ENCODE measurements at places on chromosomes 3 and 15.

DNA sequence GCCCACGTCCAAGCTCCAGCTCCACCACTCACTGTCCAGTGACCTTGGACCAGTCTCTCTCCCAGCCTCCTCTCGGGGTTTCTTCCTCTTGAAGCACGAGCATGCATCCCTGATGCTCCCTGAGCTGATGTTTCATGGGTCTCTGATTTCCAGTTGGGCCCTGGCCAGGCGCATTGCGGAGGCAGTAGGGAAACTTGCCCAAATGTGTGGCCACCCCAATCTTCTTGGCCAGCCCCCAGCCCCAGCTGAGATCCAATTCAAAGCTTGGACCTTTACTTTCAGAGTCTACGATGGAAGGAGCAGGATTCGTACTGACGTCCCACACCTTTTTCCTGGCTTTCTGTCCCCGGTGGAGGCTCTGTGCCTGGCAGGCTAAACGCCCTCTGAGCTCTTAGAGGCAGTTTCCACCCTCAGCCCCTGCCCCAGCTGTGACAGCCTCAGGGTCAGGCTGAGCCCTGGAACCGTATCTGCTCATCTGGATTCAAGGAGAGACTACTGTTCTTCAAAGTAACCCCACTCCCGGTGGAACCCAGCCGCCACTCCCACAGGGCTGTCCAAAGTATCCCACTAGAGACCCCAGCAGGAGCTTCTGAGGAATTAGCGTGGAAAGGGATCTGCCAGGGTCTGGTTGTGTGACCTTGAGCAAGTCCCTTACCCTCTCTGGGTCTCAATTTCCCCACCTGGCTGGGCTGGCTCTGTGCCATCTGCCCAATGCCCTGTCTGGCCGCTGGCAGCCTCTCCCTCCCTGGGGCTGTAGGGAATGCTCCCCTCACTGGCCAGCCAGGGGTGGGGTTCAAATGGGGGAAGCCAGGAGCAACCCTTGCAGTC, 37.4 kb downstream of the CPN2 start:
- DNase-seq: peak; percentile 89

GRCh38 chr3:48318713-48319468, 14.6 kb downstream of the SPINK8 start:
- no peak for DNase-seq

DNA sequence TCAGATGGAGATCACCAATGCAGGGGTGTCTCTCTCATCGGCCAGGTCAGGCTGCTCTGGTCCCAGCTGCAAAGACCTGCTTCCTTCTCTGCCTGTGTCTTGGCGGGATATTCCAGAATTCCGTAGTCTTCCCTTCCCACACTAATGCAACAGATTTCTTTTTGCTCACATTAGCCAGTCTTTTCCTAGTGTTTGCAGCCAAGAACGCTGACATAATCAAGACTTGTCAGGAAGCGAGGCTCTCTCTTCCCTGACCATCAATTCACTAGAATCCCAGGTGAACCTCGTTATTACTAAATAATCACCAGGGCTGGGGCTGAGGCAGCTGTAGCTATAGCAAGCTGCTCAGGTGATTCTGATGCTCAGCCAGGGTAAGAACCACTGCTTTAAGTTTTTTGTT, 43.2 kb upstream of the ACKR4 start:
- DNase-seq: no peak

- DNase-seq: no peak
Measured at GRCh38 chr15:41286665-41287333, 45.6 kb downstream of the OIP5 start.

- DNase-seq: peak; percentile 71
Measured at GRCh38 chr15:100338971-100339444, 2.8 kb downstream of the ADAMTS17 start.

DNA sequence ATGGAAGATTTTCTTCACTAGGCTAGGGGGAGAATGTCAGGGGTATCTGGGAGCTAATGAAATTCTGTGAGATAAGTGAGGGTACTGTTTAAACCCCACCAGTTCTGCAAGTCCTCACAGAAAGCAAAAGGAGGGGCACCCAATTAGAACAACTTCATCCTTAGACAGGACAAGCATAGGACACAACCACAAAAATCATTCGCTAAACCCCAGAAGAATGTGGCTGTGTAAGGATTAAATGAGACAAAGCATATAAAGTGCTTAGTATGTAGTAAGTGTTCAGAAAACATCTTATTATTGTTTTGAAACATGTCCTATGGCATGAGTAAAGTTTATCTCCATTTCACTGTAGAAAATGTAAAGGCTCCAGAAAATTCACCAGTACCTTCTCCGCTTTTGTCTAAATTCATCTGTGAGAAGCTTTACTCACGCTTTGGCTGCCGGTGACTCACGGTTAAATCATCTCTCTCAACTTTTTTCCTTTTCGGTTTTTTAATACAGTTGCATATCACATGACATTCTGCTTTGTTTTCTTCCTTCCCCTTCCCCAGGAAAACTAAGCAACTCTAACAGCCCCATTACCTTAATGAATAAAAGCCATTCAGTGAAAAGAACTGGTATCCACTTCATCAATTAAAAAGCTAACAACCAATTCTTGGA, 1.7 kb downstream of the CLRN1 start:
- no peak for DNase-seq

DNA sequence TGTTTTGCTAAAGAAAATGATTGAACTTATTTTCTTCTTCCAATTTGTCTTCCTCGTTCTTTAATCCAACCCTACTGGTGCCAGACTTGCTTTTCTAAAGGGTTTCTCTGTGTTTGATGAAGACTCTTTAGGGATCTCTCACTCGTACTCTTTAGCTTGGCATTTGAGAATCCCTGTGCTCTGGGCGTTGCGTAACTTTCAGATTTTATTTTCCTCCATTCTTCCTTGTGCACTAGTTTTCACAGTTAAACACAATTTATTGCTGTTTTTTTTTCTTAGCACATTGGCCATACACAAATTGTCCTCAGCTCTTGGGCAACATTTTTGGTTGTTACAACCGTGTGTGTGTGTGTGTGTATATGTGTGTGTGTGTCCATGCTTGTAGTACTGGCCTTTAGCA, 95.8 kb upstream of the ADAMTSL3 start:
- DNase-seq: no peak

DNA sequence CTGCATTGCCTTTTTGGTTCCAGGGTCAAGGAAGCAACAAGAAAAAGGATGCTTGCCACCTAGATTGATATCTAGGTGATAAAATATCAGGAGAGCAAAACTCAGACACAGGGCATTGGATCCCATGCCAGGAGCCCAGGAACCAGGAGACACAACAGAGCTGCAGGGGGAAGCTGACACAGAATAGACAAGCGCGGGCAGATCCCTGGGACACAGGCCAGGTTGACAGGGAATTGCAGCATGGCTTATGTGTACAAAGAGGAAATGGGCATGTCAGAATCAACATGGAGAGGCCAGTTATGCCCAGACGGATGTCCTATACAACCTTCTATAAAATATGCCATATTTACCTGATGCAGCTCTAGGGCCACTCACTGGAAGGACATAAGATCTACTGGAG, 84.2 kb downstream of the SEMA6D start:
- DNase-seq: no peak

DNA sequence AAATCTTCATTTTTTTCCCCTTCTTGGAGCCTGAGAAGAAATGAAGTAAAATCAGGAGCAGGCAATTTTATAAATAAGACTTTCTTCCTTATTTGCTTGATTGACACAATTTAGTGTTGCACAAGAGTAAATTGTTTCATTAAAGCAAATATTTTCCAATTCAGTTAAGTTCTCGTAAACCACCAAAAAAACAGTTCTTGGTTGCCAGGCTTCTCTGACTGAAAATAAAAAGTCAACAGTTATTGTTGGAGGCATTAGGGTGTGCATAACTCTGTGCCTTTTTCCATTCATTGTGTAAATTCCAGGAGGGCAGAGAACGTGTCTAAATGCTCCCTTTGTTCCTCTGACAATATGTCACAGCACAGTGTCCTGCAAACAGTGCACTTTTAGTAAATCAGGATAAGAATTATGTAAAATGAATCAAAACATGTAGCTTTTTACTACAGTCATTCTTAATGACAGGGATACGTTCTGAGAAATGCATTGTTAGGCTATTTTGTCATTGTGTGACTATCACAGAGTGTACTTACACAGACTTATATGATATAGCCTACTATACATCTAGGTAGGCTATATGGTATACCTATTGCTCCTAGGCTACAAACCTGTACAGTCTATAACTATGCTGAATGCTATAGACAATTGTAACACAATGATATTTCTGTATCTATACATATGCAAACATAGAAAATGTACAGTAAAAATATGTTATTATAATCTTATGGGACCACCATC, at the start of gene CP:
CP (minus strand) TSS at position 47 of the 735 bp plus-strand sequence; CDS start at position 10, 37 bp downstream.
- no peak for DNase-seq

- peak; percentile 56 for DNase-seq
Measured at GRCh38 chr15:82530606-82531379, 9.5 kb downstream of the RPS17 start.

Measured in uterus (tissue), 4 donors.